ENCODE measurements at places on chromosomes 3 and 15. TPM values are rescaled to one million over a fixed set of nuclear protein-coding genes. Genes with fewer than 3 reads are reported as not detected.

- no peak for DNase-seq
Measured at GRCh38 chr3:125213946-125214542, 1.5 kb upstream of the SLC12A8 start.

- no peak for DNase-seq
Measured at GRCh38 chr3:176942305-176942704, 255.0 kb downstream of the TBL1XR1 start.

GRCh38 chr3:153679714-153680113 is 441.5 kb upstream of the ARHGEF26 start:
- DNase-seq = no peak

The SERINC4 gene
- polyA plus RNA-seq = 0.14 TPM

DNA sequence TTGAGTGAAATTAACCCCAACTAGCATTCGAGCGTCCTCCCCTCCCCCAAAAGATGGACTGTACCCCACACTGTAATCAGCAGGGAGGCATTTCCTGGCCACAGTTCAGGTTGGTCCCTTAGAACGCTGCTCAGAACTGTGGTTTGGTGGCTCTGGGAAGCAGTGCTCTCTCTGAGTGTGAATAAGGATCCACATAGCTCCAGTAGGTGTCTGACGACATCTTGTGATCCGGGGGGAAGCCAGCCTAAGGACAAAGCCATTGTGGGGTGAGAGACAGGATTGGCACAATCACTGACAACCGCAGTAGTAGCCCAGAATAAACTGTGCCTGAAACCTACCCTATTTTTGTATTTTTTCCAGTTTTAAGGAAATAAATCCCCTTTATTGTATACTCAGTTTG is 125.3 kb downstream of the IGF1R start:
- DNase-seq = no peak

GRCh38 chr3:37770336-37770735 is 91.3 kb upstream of the CTDSPL start:
- no peak for DNase-seq

DNA sequence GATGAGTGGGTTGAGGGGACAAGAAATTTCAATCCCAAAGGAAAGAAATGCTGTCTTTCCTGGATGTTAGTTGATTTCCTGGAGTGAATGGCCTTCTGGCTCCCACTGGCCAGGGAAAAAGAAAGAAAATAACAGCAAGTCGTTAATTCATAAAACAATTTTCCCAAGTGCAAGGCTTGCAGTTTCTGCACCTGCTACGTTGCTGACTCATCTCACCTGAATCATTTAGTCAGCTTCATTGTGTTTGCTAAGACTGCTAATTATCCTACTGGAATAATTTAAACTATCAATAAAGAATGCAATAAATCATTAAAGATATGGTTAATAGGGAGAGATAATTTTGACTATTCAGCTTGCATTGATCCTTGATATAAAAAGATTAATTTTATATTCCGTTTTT is 387.6 kb downstream of the ROBO2 start:
- no peak for DNase-seq

GRCh38 chr3:141303481-141304223 is 64.7 kb upstream of the ZBTB38 start:
- peak; percentile 68 for DNase-seq

DNA sequence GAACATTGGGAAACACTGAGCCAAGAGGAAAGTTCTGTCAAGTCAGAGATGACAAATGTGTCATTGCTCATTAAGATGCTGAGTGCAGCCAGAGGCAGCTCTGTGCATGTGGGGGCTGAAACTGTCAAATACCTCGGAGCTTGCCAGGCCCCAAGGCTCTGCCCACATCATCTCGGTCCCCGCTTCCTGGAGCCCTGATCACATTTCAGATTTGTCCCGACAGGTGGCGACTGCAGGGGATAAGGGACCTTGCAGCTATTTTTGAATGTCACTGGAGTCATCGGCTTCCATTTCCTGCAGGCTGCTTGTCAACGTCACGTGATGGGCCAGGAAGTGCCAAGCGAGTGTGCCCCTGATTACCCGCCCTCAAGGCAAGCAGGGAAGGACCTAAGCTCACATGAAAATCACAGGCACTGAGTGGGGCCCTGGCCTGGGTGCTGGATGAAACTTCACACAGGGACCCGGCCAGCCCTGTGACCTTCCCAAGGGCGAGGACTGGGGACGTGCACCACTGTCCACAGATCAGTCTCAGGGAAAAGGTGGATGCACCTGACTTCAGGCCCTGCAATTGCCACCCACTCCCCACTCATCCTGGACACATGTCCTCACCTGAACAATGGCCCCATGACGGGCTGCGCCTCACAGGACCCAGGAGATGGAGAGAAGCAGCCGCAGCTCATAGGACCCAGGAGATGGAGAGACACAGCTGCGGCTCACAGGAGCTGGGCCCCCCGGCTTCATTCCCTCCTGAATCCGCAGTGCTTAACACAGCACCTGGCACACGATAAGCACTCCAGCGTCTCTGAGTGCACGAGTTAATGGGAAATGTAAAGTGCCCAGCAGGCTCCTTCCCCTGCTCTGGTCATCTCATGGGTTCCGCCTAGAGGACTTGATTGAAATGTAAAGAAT is 73.4 kb downstream of the NUP210 start:
- peak; percentile 73 for DNase-seq

The CFAP100 gene
- polyA plus RNA-seq = 0.17 TPM

The TOPBP1 gene
- polyA plus RNA-seq = 19.7 TPM

The PLSCR2 gene
- not detected for polyA plus RNA-seq

DNA sequence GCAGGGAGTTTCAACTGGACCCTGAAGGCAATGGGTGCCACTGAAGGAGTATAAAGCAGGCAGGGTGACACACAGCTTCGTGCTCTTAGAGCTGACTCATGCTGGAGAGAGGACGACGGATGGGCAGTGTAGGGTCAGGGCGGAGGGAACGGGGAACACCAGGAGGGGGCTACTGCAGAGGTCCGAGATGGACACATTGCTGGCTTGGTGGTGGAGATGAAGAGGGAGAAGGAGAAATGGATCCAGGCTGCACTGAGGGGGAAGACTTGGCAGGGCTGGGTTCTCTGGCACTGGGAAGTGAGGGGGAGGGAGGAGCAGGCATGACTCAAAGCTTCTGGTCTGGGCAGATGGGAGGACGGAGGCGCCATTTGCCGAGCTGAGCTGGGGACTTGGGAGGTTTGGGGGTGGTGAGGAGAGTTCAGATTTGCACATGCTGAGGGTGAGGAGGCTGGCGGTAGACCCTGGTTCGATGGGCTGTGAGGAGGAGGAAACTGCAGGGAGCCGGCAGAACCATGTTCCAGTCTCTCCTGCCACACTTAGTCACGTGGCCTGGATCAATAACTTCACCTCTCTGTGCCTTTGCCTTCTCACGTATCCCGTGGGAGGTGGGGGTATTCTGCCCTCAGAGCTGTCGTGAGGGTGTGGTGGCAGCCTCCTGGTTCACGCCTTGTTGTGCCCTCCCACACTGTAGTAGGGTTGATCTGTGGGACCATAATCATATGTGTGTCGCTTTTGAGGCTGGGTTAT is 4.6 kb upstream of the KCTD6 start:
- no peak for DNase-seq

All from H1 (cell line).